ENCODE measurements at places on chromosomes 7 and 10.
A peak's percentile ranks its signal among the peaks of the same experiment; 100 is the strongest.

DNA sequence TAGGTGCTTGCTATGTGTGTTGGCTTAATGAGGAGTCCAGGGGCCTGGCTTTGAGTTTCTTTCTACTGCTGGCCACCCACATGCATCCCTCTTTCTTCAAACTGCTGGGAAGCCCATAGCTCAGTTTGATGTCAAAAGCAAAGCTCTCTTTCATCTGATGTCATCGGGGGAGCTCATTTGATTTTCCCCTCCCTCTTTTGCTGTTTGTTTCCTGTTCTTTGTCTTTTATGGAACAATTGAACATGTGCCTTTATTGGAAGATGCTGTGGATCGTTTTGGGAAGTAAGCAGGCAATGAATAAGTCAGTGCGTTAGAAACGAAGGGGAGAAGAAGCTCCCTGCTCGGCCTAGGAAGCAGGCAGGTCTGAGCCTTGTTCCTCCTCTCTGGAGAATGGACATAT lies 140.7 kb downstream of the GRK5 start:
- no peak for DNase-seq

DNA sequence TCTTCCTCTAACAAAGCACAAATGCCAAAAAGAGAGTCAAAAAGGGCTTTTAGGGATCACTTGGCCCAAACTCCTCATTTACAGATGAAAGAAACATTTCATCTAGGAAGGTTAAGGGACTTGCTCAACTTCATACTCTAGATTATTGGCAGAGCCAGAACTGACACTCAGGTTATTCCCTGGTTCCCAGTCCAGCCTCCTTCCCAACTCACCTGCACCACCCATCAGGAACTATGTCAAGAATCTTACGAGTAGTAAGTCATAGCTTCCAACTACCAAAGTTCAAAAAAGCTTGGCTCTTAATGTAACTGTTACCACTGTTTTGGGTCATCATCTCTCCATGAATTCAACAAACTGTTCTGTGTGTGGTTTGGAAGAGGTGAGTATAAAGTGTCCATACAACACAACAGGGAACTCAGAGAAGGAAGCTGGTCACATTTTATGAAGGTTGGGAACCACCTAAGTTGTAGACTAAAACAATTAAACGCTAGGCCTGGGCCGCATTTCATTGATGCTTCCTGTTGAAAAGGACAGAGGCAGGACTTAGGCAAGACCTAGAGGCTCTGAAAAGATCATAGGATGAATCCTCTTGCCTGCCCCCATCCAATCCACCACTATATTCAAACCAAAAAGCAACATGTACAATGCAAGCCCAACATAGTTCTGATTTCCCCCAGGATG lies 9.1 kb downstream of the PIK3AP1 start:
- DNase-seq: no peak

- no peak for DNase-seq
Measured at GRCh38 chr10:29648114-29648982, 13.6 kb upstream of the SVIL start.

DNA sequence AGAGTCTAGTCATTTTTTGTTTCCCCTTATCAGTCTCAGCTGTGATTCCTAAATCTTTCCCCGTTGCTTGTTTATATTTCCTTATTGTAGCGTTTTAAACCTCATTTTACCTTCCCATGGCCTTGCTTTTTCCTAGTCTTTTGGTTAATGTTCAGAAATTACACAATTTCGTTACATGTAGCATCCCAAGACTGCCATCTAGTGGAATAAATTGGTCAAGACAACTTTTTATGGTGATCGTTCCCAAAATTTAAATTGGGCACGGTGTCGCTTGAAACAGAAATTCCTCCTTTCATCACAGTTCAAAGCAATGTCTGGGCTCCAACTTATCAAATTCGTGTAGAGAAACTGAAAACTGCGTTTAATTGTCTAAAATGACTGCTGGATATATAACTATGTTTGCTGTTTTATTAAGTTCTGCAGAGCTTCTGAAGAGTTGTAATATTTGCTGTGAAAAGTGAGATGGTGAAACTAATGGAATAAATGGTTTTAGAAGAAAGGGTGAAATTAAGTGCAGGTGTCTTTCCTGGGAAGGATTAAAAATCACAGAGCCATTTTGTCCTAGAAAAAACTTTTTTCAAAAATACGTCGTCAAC lies 370.2 kb downstream of the PHF14 start:
- no peak for DNase-seq

DNA sequence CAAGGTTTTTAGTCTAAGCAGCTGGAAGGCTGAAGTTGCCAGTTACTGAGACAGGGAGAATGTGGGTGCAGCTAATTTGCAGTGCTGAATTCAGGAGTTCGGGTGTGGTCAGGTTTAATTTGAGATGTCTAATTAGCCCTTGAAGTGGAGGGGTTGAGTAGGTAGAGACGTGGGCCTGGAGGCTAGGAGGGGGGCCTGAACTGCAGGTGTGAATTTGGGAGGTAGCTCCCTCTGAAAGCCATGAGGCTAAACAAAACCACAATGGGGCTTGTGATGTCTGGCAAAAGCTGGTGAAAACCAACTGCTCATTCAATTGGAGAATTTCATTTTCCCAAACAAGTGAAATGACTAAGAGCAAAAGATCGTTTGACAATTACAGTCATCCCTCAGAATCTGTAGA lies 246.0 kb upstream of the NFE2L3 start:
- no peak for DNase-seq

DNA sequence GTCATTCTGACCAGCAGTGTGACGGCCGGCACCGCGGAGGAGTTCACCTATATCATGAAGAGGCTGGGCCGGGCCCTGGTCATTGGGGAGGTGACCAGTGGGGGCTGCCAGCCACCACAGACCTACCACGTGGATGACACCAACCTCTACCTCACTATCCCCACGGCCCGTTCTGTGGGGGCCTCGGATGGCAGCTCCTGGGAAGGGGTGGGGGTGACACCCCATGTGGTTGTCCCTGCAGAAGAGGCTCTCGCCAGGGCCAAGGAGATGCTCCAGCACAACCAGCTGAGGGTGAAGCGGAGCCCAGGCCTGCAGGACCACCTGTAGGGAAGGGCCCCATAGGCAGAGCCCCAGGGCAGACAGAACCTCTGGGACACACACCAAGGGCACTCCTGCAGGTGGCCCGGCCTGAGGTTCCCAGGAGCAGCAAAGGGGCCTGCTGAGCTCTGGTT lies 9.0 kb downstream of the RBP3 start:
- no peak for DNase-seq

GRCh38 chr7:140702774-140703173 lies 6.3 kb downstream of the NDUFB2 start:
- DNase-seq: no peak

DNA sequence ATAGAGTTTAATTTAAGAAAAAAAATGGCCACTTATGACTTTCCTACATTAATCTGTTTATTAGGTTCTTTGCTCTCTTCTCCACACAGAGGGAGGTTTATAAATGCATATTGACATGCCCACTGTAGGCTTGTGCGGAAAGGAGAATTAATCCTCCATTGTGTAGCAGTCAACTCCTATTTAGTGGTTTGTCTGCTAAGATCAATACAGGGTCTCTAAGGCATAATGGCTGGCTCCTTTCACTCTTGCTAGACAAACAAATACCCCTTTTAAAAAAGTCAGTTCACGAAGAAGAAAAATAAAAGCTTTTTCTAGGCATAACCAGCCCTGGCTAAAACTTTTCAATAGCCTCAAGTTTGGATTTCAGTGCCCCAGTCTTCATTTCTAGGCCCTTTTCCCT lies 141.6 kb downstream of the TSPAN12 start:
- no peak for DNase-seq

DNA sequence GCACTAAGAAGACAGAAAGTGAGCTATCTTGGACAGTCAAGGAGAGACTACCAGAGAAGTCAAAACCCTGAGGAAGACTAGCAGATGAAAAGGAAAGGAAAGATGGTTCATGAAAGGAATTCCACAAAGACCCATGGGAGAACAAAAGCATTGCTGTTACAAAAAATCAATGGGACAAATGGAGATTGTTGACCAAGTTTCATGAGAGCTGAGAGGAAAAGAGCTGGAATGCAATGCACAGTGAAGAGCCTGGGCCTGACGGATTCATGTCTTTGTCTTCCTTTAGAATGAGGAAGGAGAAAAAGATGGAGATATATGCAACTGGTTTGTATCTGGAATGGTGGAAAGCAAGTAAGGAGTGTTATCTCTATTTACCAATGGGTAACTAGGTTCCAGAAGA lies 17.3 kb downstream of the TMEM243 start:
- DNase-seq: no peak

DNA sequence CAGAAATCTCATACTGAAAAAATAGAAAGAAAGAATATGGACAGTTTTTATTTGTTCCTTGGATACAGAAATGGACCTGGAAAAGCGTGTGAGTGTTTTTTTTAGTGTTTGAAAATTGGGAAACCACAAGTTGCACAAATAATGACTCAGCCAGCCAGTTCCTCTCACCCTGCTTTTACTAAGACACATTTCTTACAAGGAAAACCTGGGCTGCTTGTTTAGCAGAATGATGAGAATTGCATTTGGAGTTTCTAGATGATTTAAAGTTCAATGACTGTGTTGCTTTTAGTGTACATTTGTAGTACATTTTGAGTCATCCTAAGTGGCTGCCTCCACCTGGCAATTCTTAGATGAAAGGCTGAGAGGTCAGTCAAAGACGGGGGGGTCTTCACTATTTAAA lies 218.7 kb downstream of the ABCA13 start:
- no peak for DNase-seq

GRCh38 chr10:130062201-130062600 lies 48.4 kb downstream of the C10orf143 start:
- no peak for DNase-seq

GRCh38 chr10:100508691-100509150 lies 10.9 kb downstream of the SEC31B start:
- peak; percentile 12 for DNase-seq

- no peak for DNase-seq
Measured at GRCh38 chr10:44581996-44582395, 197.1 kb upstream of the CXCL12 start.

All from activated CD4-positive, CD25-positive, alpha-beta regulatory T cell (primary cell).